Urinary bladder (tissue), 4 donors: ENCODE measurements at places on chromosomes 4 and X. TPM values are rescaled to one million over a fixed set of nuclear protein-coding genes. Genes with fewer than 3 reads are reported as not detected.

GRCh38 chr4:89077761-89078160 lies 20.8 kb upstream of the FAM13A start:
- DNase-seq: no peak

- no peak for DNase-seq
Measured at GRCh38 chr4:170697845-170698244, 608.1 kb upstream of the AADAT start.

- DNase-seq: no peak
Measured at GRCh38 chrX:129655547-129656249, 942 bp upstream of the APLN start.

DNA sequence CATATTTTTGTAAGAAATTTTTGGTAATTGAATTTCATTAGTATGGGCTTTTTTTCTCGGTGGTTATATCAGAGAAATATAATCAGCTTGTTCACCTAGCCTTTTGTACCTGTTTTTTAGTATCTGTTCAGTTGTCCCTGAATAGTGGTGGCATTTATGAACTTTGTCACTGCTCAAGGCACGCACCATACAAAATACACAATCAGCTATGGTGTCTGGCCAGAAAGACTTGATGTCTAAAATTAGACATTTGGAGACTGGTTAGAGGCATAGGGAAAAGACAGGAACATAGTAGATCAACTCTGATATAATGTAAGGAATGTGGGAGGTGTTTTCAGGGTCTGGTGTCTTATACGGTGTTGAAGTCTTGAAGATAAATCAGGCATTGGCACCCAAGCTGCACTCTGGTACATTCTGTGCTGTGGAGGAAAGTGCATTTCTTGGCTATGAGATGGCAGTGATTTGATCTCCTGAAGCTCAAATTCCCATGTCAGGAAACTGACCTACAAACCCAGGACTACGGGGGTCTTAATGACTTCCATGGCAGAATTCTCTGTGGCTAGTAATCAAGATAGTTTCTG lies 3.6 kb downstream of the ART3 start:
- no peak for DNase-seq

DNA sequence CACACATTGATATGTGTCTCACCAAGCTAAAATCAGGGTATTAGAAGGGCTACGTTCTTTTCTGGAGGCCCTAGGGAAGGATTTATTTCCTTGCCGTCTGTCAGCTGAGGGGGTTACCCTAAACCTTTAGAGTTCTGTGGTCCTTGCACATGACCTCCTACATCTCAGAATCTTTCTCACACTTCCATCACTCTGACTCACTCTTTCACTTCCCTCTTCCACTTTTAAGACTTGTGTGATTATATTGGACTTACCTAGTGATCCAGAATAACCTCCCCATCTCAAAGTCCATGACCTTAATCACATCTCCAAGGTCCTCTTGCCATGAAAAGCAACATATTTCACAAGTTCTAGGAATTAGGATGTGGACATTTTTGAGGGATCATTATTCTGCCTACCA lies 53.6 kb upstream of the FUNDC1 start:
- no peak for DNase-seq

- DNase-seq: no peak
Measured at GRCh38 chr4:7478665-7479064, 43.9 kb upstream of the PSAPL1 start.

DNA sequence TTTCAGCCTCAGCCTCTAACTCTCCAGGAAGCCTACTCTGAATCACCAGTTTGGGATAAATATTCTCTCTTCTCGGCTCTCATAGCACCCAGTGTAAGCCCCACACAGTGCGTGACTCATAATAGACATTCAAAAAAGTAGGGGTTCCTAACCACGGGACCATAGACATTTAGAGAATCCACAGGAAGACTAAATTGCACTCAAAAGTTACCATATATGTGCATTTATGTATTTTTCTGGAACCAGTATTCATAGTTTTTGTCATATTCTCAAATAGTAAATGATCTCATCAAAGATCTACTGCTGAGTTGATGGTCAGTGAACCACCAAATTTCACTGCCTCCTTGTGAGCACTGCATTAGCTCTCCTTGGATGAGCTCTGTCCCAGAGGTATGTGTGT lies 625.7 kb downstream of the SMARCA1 start:
- DNase-seq: no peak

DNA sequence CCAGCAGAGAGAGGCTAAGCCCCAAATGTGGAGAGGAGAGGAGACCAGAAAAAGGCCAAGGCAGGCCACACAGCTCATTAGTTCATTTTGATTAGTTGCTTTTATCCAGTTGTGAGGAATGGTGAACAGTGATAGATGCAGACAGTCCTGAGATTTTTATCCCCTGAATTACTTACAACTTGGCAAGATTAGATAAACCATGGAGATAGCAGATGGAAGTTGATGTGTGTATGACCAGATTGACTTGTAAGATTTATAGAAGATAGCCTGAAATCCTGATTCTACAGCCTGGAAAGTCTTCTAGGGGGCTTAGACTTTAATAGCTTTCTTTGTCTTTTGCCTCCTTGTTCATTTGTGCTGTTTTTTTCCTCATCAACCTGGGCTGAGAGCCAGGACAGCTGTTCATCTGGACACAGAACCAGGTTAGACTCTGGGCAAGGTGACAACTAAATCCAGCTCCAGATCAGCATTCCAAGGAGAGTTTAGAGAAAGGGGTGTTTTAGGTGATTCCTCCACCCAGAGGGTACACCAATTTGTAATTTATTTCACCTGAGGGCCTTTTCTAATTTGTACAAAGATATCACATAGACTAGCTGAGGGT lies 215.5 kb downstream of the SPATA18 start:
- DNase-seq: no peak

GRCh38 chr4:3765271-3766035 lies 732 bp upstream of the ADRA2C start:
- DNase-seq: no peak

- no peak for DNase-seq
Measured at GRCh38 chr4:42339935-42340406, 57.3 kb upstream of the SHISA3 start.

GRCh38 chrX:40310447-40310846 lies 212.7 kb upstream of the BCOR start:
- DNase-seq: no peak

DNA sequence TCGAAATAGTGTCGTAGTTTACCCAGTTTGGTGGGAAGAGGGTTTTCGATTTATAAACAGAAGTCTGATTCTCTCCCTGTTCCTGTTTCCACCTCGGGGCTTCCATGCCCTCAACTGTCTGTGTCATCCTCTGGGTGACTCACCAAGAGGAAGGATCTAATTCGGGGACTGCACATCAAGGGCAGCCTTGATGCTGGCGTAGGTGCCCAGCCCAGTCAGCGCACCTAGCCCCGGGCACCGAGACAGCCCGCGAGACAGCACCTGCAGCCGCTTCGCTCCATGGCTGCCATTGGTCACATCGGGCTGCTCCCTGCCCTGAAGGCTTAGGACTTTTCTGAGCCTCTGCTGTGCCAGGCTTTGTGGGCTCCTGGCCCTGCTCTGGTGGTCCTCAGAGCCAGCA lies 7.7 kb downstream of the ABCD1 start:
- no peak for DNase-seq

GRCh38 chr4:4356106-4357041 lies 30.5 kb upstream of the NSG1 start:
- DNase-seq: no peak

GRCh38 chr4:178963446-178964045 lies 1521.3 kb upstream of the AGA start:
- no peak for DNase-seq

Gene ETDA
- not detected for total RNA-seq

Gene SAGE1
- not detected for total RNA-seq

Gene ABLIM2
- 1.1 TPM for total RNA-seq

Gene CXCL6
- 0.16 TPM for total RNA-seq

Gene TCP11X1
- total RNA-seq: not detected

Gene F8A1
- 0.95 TPM for total RNA-seq

Gene VEGFD
- total RNA-seq: 2.6 TPM

Gene EFNB1
- 30.5 TPM for total RNA-seq

Gene FAM47A
- not detected for total RNA-seq

Gene KLF8
- 9.6 TPM for total RNA-seq
